ENCODE measurements at places on chromosomes 7 and 10. TPM values are rescaled to one million over a fixed set of nuclear protein-coding genes. Genes with fewer than 3 reads are reported as not detected.

GRCh38 chr7:14179781-14180180 lies 190.3 kb upstream of the ETV1 start:
- peak; percentile 14 for DNase-seq

The ATP6V0E2 gene
- total RNA-seq = 27.9 TPM

The CCL24 gene
- total RNA-seq = not detected

DNA sequence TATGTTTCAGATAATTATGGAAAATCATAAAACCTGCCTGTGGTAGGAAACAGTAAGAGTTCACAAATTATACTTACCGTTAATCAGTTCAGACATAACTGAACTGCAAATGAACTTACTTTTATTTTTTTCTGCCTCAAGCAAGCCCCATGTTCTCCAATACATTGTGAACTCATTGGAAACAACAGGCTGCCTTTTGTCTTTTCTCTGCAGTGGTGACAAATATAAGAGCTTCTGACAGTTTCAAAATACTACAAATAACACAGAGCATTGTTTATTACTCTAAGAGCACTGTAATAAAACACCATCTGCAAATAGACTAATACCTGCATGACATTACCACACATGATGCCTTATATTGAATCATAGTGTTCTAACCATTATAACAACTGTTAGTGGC lies 94.0 kb upstream of the CDCA7L start:
- no peak for DNase-seq

The GNB2 gene
- total RNA-seq = 72.7 TPM

The SUN3 gene
- total RNA-seq = not detected

The TLX1 gene
- not detected for total RNA-seq

The SPDYE11 gene
- total RNA-seq = not detected
